ENCODE measurements at places on chromosomes 3 and 15.

DNA sequence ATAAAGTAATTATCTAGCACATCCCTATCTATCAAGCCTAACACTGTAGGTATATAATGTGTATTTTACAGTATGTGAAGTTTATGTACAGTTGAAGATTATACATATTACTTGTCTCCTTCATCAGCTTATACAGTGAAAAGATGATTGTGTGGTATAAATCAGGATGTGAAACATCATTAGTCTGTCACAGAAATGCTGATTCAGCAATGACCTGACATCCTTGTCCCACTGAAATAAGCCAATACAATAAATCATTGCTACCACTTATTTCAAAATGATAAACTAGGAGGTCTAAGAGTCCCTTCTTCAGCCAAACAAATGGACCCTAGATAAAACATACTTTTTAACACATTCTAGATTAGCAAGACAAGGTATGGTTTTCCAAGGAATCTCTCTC, 225.3 kb downstream of the OCA2 start:
- H3K4me1 ChIP-seq: no peaks in the 10 kb centered on the region
- no peak overlapping the region for H3K27ac ChIP-seq
- H3K4me3 ChIP-seq: no peak overlapping the region
- H3K36me3 ChIP-seq: no peaks in the 10 kb centered on the region
- no peak for DNase-seq
- H3K27me3 ChIP-seq: no peaks in the 10 kb centered on the region

GRCh38 chr3:48974076-48974864, 15.8 kb upstream of the P4HTM start:
- H3K36me3 ChIP-seq: peaks cover 44% of the 10 kb centered on the region
- no peak overlapping the region for H3K4me3 ChIP-seq
- DNase-seq: no peak
- no peaks in the 10 kb centered on the region for H3K4me1 ChIP-seq
- no peak overlapping the region for H3K27ac ChIP-seq
- no peaks in the 10 kb centered on the region for H3K27me3 ChIP-seq

- H3K27ac ChIP-seq: no peak overlapping the region
- H3K4me1 ChIP-seq: peaks cover 38% of the 10 kb centered on the region
- H3K27me3 ChIP-seq: no peaks in the 10 kb centered on the region
- H3K4me3 ChIP-seq: peak overlapping the region; percentile 76
- no peak for DNase-seq
- H3K36me3 ChIP-seq: peaks cover under 1% of the 10 kb centered on the region
Measured at GRCh38 chr3:123961508-123961856, 453 bp upstream of the CCDC14 start.

DNA sequence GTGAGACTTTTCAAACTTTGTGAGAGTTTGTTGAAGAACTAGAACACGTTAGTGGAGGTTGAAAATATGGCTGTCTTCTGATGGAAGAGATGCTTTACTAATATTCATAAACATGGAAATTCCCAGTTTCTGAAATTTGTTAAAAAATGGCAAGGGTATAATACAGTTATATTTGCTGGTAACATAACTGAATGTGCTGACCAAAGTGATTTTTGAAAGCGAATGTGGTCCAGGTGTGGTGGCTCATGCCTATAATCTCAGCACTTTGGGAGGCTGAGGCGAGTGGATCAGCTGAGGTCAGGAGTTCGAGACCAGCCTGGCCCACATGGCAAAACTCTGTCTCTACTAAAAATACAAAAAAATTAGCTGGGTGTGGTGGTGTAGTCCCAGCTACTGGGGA, 18.1 kb downstream of the FXR1 start:
- no peak for DNase-seq
- H3K36me3 ChIP-seq: no peaks in the 10 kb centered on the region
- H3K4me3 ChIP-seq: no peak overlapping the region
- no peaks in the 10 kb centered on the region for H3K27me3 ChIP-seq
- peaks cover 23% of the 10 kb centered on the region for H3K4me1 ChIP-seq

DNA sequence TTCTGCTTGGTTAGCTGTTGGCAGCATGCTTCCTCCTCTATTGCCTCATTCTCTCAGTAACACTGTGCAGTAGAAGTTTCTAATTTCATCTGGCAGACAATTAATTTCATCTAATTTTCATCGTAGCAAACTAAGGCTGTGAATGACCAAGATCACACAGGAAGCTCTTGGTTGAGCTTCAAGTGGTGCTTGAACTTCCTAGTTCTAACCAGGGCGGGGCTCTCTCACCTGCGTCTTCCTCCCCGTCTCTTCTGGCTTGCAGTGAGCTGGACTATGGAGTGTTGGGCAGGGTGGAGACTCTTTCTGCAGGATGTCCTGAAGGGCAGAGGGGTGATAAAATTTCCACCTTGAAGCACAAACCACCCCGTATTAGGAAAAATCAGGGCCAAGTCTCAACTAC, 2.0 kb upstream of the IL16 start:
- no peaks in the 10 kb centered on the region for H3K27me3 ChIP-seq
- no peaks in the 10 kb centered on the region for H3K4me1 ChIP-seq
- no peak overlapping the region for H3K4me3 ChIP-seq
- no peak overlapping the region for H3K27ac ChIP-seq
- DNase-seq: no peak

DNA sequence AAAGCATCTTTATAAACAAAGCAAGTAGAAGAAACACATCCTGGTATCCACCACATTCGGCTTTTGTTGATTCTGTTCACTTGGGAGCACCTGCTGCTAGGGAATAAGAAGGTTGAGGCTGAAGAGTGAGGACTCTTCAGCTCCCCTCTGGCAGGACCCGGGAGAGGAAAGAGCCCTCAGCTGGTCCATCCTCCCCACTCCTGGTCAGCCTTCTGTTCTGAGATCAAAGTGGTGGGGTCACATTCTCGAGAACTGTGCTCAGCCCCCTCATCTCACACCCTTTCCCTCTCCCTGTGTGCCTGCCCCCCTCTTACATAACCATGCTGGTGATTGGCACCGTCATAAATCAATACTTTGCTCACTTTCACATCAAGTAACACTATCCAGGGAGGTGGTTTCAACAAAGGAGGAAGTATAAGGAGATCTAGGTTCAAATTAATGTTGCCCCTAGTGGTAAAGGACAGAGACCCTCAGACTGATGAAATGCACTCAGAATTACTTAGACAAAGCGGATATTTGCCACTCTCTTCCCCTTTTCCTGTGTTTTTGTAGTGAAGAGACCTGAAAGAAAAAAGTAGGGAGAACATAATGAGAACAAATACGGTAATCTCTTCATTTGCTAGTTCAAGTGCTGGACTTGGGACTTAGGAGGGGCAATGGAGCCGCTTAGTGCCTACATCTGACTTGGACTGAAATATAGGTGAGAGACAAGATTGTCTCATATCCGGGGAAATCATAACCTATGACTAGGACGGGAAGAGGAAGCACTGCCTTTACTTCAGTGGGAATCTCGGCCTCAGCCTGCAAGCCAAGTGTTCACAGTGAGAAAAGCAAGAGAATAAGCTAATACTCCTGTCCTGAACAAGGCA, at the start of gene NR1I2:
NR1I2 (plus strand) TSS at position 772 of the 869 bp plus-strand sequence.
- no peak within 1 kb of the TSS for H3K27ac ChIP-seq
- DNase-seq: peak; percentile 42
- no peaks in the 10 kb centered on the region for H3K27me3 ChIP-seq
- H3K4me3 ChIP-seq: no peak within 1 kb of the TSS
- no peaks in the 10 kb centered on the region for H3K36me3 ChIP-seq
- no peaks in the 10 kb centered on the region for H3K4me1 ChIP-seq

- no peaks in the 10 kb centered on the region for H3K27me3 ChIP-seq
- H3K4me1 ChIP-seq: no peaks in the 10 kb centered on the region
- no peak overlapping the region for H3K4me3 ChIP-seq
- no peak for DNase-seq
- H3K36me3 ChIP-seq: no peaks in the 10 kb centered on the region
Measured at GRCh38 chr3:73765878-73766545, 141.3 kb upstream of the PDZRN3 start.

DNA sequence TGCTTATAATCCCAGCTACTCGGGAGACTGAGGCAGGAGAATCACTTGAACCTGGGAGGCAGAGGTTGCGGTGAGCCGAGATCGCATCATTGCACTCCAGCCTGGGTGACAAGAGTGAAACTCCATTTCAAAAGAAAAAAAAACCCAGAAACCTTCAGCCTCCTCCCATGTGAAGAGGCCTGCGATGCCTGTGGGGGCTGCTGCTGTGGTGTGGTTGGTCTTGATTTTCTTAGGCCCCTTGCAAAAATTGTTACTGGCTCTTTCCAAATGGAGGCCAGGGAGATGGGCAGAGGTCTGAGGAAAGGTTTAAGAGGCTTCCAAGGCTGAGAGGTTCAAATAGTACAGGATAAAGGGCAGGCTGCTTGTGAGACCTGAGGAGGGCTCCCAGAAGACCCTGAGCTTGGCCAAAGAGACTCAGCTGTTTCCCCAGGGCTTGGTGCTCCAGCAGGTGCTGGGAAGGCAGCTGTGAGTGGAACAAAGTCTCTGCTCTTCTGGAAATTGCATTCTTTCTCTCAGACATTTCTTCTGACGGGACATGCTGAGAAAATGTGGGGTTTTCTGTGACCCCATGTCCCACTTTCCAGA, 18.4 kb downstream of the GCSAM start:
- H3K4me1 ChIP-seq: peaks cover 78% of the 10 kb centered on the region
- no peaks in the 10 kb centered on the region for H3K36me3 ChIP-seq
- DNase-seq: no peak
- no peak overlapping the region for H3K4me3 ChIP-seq

GRCh38 chr15:76340198-76340802, 3.7 kb downstream of the ISL2 start:
- no peaks in the 10 kb centered on the region for H3K27me3 ChIP-seq
- no peak overlapping the region for H3K27ac ChIP-seq
- no peak overlapping the region for H3K4me3 ChIP-seq
- H3K36me3 ChIP-seq: no peaks in the 10 kb centered on the region
- peaks cover 26% of the 10 kb centered on the region for H3K4me1 ChIP-seq

DNA sequence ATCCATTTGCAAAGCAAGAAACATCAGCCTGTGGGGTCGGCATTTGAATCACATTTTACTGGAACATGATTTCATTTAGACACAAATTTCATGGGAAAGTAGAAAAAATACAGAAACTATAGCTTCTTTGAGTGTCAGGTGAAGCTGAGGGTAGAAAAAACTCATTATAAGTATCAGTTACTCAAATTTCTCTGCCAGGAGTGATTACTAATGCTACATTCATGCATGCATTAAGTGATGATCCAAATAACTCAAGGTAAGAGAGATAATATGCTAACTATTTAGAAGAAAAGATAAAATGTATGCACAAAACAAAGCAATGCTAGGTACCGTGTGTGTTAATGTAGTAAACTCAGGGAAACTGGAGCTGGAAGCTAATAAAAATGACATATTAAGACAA, 406.0 kb downstream of the GAP43 start:
- no peak overlapping the region for H3K4me3 ChIP-seq
- no peaks in the 10 kb centered on the region for H3K36me3 ChIP-seq
- H3K4me1 ChIP-seq: no peaks in the 10 kb centered on the region
- no peak overlapping the region for H3K27ac ChIP-seq
- DNase-seq: no peak
- H3K27me3 ChIP-seq: no peaks in the 10 kb centered on the region

DNA sequence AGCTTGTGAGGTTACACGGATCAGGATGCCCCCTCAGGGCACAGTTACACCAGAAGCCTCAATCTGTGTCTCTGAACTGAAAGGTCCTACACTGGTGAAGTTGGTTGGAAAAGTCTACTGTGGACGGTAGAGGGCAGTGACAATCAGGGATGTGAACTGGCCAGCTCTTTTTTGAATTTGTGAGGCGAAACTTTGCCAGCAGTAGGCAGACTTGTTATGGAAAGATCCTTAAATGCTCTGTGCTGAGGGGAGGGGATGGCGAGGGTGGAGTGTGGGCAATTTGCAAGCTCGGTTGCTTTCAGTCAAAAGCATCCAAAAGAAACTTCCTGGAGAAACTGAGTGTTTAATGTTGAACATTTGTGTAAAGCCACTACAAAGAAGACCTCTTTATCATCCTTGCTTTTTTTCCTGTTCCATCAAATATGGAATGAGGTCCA, 127.4 kb upstream of the ABHD17C start:
- H3K4me3 ChIP-seq: no peak overlapping the region
- no peaks in the 10 kb centered on the region for H3K36me3 ChIP-seq
- peak; percentile 78 for DNase-seq
- H3K27ac ChIP-seq: no peak overlapping the region
- no peaks in the 10 kb centered on the region for H3K4me1 ChIP-seq

GRCh38 chr15:50057905-50058639, 61.0 kb downstream of the ATP8B4 start:
- no peaks in the 10 kb centered on the region for H3K36me3 ChIP-seq
- DNase-seq: no peak
- no peaks in the 10 kb centered on the region for H3K27me3 ChIP-seq
- H3K27ac ChIP-seq: no peak overlapping the region

DNA sequence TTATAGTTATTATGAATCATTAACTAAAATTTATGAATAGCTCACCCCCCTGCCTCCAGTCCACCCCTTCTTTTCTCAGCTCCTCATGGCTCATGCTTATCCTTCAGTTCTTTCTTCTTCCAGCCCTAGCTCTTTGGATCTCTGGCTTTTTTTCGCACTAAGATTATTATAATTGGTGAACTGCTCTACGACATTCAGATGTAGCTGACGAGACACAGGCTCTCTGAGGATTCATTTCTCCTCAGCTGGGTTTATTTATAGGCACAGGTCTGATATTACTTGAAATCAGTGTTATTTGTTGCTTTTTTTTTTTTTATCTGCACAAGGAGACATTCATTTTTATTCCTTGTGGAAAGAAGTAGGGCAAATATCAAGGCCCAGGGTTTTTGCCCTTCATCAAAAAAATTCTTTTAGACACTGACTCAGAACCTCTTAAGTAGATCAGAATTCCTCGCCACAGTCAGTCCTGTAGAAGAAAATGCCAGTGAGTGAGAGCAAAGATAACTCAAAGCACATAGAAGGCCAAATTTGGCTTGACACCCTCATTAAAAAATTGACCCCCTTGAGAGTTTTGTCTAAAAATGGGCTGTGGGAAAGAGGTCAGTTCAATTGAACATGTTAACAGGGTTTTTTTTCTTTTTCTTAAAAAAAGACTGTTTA, 106.6 kb downstream of the MYH15 start:
- no peaks in the 10 kb centered on the region for H3K36me3 ChIP-seq
- DNase-seq: no peak
- no peak overlapping the region for H3K27ac ChIP-seq
- H3K4me1 ChIP-seq: peaks cover 17% of the 10 kb centered on the region
- no peak overlapping the region for H3K4me3 ChIP-seq
- H3K27me3 ChIP-seq: no peaks in the 10 kb centered on the region

DNA sequence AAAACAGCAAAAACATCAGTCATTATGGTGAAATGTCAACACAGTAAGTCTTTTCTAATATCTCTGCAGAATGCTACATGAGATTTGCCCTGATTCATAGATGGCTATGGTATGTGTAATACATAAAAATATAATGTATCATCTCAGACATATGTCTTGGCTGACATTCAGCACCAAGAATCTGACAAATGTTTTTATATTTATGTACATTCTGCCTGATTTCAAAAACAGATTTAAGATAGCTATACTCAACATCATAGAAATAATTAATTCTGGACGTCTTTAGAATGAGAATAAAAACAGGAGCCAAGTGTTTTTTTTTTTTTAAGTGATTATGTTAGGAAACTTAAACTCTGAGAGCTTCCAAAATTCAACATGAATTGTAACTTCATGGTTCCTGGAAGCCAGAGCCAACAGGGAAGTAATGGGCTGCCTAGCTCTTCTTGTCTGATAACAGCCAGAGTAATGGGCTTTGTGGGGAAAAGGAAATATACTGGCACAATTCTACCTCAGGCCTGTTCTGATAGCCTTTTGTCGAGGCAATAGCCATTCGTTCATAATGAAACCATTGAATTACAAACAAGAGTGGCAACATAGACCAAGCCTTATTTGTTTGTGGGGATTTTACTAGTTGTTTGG, 184.4 kb downstream of the VGLL4 start:
- H3K4me1 ChIP-seq: no peaks in the 10 kb centered on the region
- no peaks in the 10 kb centered on the region for H3K36me3 ChIP-seq
- H3K27ac ChIP-seq: no peak overlapping the region
- no peaks in the 10 kb centered on the region for H3K27me3 ChIP-seq
- H3K4me3 ChIP-seq: no peak overlapping the region
